Activated gamma-delta T cell treated with Interleukin-2 at 50 U/mL for 16 hours (primary cell): ENCODE measurements at places on chromosomes 6 and 20.

- no peak for DNase-seq
These were observed 625.7 kb downstream of the TFAP2A start for GRCh38 chr6:9789201-9789600.

DNA sequence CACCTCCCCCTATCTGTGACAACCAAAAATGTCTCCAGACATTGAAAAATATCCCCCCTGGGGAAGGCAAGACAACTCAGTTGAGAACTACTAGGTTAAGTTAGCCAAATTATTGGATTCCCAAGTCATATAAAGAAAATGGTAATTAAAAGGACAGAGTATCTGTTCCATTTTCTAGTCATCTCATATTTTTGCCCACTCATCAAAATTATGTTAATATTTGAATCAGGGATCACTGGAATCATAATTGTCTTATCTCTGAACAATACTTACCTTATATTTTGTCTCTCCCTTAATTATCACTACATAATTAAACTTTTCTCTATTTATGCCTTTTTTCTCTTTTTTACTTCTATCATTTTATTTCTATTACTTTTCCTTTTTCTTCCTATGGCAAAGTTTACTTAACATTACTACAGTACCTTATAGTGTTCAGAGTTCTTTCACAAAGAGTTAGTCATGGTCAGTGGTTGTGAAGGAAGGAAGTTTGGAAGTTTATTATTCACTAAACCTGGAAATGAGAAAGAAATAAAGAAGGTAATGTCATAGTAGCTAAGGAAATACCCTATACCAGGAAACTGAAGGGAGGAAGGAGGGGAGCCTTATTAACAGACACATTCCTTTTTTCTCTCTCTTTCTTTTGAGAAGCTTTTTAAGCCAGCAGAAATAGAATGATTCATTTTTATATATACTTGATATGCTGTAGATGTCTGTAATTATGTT lies 332.9 kb downstream of the COL12A1 start:
- DNase-seq, result no peak

DNA sequence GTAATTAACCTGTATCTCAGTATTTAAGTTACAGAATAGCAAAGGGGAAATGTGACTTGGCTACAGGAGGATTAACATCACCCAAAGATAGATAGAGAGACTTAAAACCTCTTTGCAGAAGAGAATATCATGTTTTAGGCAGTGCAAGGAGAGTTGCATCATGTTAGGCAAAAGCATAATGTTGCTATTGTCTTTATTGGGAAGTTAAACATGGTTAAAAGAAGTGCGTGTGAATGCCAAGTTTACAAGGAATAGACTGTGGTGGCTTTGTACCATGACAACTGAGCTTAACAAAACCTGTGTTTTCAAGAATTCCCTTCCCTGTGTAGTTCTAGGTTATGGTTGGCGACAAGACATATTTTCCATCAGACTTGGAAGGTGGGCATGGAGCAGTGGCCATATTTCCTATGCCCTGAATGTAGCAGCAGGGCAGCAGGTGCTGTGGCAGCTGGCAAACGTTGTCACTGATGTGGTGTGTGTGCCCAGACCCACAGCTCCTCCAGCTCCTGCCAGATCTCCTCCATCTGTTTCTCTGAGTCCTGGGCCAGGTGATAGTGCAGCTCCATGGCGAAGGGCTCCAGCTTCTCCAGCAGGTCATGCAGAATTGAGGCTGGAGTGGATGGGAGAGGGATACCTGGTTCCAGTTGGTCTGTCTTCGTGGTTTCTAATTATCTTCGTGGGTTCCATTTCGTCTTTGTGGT lies 163.3 kb downstream of the QRSL1 start:
- DNase-seq, result no peak

DNA sequence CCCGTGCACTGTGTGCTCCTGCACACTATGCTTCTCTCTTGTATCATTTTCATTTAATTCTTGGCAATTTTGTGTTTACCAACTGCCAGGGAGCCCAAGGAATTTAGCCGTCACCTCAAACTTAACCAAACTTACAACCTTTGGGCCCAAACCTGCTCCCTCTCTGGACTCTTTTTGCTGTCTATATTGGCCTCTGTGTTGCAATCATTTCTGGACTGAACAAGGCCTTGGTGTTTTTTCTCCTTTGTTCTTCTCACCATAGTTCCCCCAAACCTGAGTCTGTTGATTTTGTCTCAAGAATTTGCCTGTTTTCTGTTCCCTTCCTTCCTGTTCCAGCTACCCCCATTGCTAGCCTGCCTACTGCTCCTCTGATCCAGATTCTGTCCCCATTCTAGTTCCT lies 19.2 kb downstream of the DCBLD1 start:
- DNase-seq, result no peak

DNA sequence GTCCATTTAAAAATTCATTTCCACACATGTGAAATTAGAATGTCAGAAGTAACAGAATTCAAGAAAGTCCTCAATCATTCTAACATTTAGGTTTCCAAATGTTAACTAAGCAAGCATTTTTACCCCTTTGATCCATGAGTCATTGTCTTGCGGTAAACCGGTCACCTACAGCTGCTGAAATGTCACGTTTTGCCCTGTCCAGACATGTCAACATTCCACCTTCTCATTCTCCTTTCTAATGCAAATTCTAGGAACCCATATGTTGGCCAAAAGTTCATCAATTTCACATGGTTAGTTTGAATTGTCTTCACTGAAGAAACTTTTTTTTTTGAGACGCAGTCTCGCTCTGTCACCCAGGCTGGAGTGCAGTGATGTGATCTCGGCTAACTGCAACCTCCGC lies 117.2 kb downstream of the IPCEF1 start:
- no peak for DNase-seq

- DNase-seq, result no peak
These were observed 153.3 kb downstream of the RNGTT start for GRCh38 chr6:88810089-88810488.

GRCh38 chr6:106486236-106486635 lies 125.7 kb downstream of the CRYBG1 start:
- no peak for DNase-seq

DNA sequence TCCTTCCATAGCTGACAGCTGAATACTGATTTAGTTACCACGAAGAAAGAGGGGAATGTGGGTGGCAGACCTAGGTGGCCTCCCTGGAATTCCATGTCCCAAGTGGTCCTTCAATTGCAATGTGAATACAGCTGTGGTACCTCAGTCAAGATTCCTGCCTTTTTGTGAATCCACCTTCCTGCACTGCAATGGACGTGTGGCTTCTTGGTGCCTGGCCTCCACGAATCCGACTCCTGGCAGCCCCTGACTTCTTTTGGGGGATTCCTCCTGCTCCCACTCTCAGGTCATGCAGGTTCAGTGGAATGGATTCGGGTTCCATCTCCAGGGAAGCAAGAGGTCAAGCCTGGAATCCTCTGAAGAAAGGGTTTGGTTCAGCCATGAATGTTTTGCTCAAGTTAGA lies 117.8 kb downstream of the DACT2 start:
- DNase-seq, result no peak
